ENCODE measurements at places on chromosomes 7 and 10.

GRCh38 chr7:41134300-41135255 lies 568.3 kb downstream of the INHBA start:
- DNase-seq: no peak

GRCh38 chr7:54932818-54933543 lies 85.8 kb upstream of the EGFR start:
- DNase-seq: peak; percentile 84

DNA sequence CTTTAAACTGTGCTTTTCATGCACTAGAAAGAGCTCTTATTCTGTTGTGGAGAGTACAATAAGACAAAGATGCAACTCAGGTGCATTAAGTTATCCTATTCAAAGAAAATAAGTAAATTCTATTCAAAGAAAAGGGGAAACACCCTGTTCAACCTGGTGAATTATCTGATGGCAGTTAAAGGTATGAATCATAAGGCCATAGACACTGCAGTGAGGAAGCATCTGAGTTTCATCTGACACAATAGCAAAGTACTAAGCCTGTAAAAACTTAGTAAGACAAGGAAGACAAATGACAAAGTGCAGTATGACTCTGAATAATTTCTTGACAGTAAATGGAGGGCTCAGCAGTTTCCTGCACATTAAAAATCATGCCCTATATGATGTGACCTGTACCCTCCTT lies 91.0 kb upstream of the LRRTM3 start:
- no peak for DNase-seq

DNA sequence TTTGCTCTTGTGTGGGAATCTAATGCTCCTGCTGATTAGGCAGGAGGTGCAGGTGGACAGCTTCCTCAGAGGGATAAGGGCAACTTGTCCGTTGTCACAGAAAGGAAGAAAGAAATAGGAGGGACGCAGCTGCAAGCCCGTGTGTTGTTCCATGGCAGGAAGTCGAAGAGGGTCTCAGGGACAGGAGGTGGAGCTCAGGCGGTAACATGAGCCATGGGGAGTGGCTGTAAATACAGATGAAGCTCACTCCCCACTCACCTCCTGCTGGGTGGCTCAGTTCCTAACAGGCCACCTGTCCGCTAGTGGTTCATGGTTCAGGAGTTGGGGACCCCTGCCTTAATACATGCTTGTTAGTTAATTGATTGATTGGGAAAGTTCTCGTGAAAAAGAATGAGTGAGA lies 101.7 kb upstream of the SFMBT2 start:
- no peak for DNase-seq

- DNase-seq: no peak
Observed at GRCh38 chr7:134504660-134505164, 22.7 kb upstream of the AKR1B10 start.

GRCh38 chr10:110492069-110492822 lies 5.5 kb upstream of the DUSP5 start:
- no peak for DNase-seq

DNA sequence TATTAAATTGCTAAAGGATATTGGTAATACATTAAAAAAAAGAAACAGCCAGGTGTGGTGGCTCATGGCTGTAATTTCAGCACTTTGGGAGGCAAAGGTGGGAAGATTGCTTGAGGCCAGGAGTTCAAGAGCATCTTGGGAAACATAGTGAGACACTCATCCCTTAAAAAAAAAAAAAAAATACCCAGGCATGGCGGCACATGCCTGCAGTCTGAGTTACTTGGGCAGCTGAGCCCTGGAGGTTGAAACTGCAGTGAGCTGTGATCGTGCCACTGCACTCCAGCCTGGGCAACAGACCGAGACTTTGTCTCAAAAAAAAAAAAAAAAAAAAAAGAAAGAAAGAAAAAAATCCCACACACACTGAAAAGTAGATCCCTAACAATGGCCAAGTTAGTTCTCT lies 59.7 kb downstream of the MACC1 start:
- DNase-seq: no peak

GRCh38 chr10:4094751-4095150 lies 309.7 kb upstream of the KLF6 start:
- no peak for DNase-seq

DNA sequence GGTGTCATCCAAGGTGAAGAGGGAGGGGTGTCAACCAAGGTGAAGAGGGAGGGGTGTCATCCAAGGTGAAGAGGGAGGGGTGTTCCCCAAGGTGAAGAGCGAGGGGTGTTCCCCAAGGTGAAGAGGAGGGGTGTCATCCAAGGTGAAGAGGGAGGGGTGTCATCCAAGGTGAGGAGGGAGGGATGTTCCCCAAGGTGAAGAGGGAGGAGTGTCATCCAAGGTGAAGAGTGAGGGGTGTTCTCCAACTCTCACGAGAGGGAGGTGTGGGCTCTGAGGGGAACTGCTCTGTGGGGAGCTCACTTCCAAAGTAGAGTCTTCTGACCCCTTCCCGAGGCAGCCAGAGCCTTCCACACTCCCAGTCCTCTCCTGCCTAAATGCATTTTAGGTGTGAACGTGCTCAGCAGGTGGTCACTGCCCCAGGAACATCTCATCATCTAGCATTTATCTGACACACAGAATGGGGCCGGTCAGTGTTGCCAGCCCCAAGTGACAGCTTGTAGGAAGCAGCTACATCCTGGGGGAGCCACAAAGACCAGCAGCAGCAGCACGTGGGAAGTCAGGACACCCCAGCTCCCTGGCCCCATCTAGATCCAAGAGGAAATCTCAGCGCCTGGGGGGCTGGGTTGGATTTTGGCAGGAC lies 323.8 kb downstream of the GLRX3 start:
- no peak for DNase-seq

GRCh38 chr7:39633563-39634477 lies 10.4 kb downstream of the RALA start:
- no peak for DNase-seq

DNA sequence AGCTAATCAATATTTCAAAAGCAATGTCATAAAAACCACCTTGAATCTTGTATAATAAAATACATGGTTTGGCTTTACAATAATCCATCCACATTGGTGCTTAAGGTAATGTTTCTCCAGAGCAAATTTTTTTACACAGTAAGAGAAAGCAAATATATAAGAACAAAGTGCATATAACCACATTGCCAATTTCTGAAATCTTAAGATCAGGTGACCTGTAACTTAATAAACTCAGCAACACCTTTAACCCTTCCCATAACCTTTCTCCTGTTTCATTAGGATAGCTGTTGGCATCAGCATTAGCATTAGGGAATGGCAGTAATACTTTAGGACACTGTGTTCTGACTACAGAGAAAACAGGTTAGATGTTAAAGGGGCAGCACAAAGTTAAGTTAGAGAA lies 155.9 kb upstream of the SEMA3D start:
- no peak for DNase-seq

DNA sequence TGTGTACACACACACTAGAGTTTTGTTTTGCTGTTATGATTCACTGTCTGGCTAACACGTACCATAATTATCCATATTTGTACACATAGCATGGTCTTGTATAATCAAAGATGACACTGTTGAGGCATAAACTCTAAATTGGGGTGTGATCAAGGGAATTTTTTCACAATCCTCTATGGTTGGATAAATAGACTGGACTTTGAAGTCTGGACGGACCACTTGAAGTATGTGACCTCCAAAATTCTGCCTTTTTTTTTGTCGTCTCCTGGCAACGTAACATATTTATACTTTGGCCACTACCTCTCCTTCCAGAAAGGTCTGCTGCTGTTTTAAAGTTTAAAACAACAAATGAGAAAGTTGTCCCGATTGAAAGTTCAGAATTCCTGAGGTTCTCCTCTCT lies 193.4 kb downstream of the CACNB2 start:
- no peak for DNase-seq

- DNase-seq: no peak
Observed at GRCh38 chr10:50981904-50982303, 92.4 kb upstream of the PRKG1 start.

- no peak for DNase-seq
Observed at GRCh38 chr7:146722986-146723385, 606.4 kb downstream of the CNTNAP2 start.

DNA sequence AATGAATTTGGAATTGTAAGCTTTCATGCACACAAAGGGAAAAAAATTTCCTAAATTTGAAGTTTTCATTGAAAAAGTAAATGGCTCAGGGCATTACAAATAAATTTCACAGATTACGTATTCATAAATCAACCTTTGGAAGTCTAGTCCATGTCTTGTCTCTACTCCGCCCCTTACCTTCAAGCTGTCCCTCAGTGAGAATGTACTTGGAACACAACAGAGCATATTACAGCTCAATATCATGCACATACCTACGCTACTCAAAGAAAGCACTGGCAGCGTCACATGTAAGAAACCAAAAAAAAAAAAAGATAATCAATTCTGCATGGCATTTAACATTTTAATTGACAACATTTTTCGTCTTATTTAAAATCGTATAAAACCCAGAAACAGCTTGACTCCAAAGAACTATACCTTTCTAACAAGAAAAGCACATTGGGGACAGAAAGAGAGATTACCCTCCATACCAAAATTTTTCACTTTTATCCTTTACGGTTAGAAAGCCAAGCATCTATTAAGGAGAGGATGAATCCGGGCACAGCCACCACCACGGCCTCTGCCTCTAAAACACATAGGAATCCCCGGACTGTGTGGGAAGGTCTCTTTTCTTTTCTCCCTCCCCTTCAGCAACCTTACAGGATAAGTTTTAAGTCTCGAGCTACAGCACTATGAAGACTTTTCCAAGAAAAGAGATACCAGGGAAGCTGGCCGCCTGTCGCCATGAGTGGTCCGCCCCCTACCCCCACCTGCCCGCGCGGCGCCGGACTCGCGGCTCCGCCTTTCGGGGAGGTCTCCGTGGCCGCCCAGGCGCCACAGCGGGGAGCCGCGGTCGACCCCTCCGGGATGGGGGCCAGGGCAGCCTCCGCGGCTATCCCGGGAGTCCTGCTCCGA lies 1.1 kb downstream of the JMJD1C start:
- DNase-seq: no peak

- no peak for DNase-seq
Observed at GRCh38 chr10:8768852-8769251, 714.4 kb downstream of the GATA3 start.

GRCh38 chr10:111142092-111142768 lies 65.4 kb downstream of the ADRA2A start:
- DNase-seq: no peak

DNA sequence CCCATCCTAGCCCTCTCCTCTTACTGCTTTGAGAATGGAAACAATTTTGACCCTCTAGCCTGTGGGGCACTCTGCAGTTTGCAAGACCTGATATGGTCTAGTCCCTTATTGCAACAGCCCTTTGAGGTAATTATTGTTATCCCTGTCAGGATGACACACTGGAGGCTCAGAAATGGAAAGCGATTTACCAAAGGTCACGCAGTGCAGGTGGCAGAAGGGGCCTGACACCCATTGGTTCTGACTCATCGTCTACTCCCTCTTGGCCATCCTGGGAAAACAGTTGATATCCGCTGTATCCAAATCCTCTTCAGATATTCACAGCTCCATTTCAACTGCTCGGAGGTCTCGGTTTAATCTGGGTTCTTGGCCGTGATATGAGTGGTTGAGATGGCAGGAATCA lies 44.7 kb upstream of the AQP1 start:
- DNase-seq: no peak

- DNase-seq: no peak
Observed at GRCh38 chr7:30475580-30475979, 3.0 kb downstream of the NOD1 start.

DNA sequence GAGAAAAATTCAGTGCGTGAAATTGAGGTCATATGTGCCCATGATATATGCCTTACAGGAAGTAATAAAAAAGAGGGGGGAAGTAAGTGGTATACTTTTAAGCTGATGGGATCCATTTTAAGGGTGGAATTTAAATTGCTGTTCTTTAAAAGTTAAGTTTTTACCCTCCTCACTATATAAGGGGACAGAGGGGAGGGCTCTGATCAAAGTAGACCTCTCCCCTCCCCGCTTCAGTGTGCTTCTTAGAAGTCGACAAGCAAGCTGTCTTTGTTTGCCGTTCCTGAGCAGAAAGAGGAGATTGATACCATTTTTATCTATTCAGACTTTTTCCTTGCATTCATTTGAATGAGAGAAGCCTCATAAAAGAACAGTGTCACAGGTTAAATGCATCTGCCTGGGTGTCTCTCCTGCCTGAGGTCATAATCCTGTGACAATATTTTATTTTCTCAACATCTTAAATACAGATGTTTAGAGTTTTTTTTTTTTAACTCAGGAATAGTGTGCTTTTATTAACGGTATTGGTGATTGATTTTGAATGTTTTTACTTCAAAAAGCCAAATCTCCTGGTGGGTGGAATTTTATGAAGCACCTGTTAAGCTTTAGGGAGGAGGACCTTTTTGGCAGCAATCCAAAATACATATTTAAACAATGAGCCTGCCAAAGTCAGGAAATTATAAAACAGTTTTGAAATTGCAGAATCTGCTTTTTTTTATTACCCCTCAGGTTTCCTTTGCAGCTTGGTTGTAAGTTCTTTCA lies 141.7 kb downstream of the KAT6B start:
- DNase-seq: peak; percentile 73

- DNase-seq: no peak
Observed at GRCh38 chr7:11858026-11858425, 26.0 kb upstream of the THSD7A start.

- no peak for DNase-seq
Observed at GRCh38 chr10:19783721-19784120, 32.5 kb upstream of the PLXDC2 start.

DNA sequence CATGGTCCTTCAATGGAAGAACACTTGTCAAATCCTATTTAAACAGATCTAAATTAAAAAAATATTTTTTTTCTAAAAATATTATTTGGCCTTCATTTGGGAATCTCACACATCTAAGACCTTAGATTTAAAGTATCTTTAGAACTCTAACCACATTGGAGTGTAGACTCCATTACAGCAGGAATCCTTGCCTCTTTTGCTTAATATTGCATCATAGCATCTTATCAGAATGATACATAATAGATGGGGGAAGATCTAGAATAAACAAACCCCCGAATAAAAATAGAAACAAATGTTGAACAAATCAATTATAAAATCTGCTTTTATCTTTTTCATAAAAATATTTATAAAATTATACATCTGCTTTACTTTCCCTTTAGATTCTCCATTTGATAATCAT lies 27.6 kb upstream of the EPC1 start:
- DNase-seq: no peak

- no peak for DNase-seq
Observed at GRCh38 chr10:85557077-85557476, 809.5 kb downstream of the GRID1 start.

GRCh38 chr7:27866256-27866655 lies 126.3 kb downstream of the TAX1BP1 start:
- DNase-seq: no peak

DNA sequence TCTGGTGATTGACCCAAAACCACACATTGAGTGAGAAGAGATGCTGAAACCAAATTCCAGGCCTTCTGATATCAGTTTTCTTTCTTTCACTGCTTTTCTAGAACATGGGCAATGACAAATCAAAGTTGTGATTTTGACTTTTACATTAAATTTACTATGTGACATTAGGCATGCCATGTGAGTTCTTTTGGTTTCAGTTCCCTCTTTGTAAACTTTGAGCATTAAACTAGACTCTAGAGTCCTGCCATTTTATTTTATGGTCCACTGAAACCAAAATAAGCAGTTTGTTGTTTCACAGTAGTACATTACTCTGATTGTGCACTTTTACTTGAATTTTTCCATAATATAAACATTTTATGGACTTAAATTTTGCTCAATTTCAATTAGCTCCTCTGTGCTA lies 381.1 kb upstream of the SEMA3D start:
- no peak for DNase-seq

- DNase-seq: no peak
Observed at GRCh38 chr7:23266918-23267317, 20.3 kb downstream of the GPNMB start.

Measured in COR-L47 (cell line).